Stimulated activated CD8-positive, alpha-beta memory T cell treated with anti-CD3 and anti-CD28 coated beads, Interleukin-15, amount 100 ng/mL, for 24 hours (primary cell): ENCODE measurements at places on chromosomes 6 and 20.

DNA sequence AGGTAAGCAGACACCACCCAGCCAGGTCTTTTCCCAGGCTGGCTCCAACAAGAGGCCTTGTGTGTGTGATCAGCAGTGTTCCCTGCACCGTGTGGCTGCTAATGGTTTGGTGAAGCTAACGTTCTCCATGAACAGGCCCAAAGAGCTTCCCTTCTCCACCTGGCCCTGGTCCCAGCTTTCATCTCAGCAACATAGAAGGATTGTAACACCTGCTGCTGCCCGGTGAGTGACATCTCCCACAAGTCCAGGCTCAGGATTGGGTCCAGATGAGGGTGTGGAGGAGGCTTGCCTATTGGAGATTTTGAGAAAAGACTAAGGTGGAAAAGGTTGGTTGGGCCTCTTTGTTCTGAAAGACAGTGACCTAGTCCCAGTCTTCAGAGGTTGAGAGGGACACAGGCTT is 89.6 kb downstream of the TMEM242 start:
- DNase-seq: no peak

DNA sequence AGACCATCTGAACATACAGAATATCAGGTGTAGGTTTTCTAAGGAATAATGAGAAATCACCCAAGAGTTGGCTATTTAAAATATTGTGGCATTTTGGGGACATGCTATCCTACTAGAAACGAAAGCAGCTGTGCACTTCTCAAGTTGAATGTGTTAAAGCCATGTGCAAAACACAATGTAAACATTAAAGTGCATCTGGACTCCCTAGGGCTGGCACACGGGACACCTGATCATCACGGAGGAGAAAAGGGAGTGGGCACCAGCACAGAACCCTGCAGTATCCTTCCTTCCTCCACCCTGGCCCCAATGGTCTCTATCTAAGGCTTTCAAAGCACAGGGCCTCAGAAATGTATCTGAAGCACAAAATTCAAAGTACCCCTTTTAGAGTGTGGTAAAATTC is 94.3 kb downstream of the INSM1 start:
- no peak for DNase-seq

- no peak for DNase-seq
Observed at GRCh38 chr6:47302043-47302442, 7.7 kb downstream of the TNFRSF21 start.

- no peak for DNase-seq
Observed at GRCh38 chr20:52612046-52612632, 360.0 kb upstream of the TSHZ2 start.

DNA sequence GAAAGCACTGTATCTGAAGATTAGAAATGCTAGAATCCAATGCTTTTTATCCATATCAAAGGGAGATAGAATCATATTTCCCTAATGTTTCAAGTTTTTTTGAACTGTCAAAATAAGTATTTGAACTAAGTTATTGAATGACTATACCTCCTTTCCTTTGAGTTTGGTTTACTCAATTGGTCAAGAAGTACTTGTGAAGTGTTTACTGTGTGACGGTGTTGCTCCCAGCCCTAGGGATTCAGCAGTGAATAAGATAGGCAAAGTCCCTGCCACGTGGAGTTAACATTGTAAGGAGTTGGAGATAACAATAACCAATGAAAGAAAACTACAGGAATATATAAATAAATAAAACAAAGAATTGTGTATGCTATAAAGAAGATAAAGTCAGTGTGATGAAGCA is 535.9 kb downstream of the FRK start:
- DNase-seq: no peak

DNA sequence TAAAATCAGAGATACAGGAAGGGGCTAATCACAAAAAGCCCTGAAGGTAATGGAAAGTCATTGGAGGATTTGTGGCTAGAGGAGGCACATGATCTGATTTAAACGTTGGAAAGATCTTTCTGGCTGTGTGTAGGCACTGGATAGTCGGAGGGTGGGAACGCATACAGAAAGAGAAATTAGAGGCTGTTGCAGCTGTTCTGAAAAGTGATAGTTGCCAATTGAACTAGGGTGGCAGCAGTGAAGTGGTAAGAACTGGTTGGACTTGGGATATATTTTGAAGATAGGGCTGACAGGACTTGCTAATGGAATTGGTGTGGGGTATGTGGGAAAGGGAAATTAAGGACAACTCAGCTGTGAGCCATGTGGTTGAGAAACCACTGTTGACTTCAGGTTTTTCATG is 223.6 kb downstream of the OGFRL1 start:
- DNase-seq: no peak

DNA sequence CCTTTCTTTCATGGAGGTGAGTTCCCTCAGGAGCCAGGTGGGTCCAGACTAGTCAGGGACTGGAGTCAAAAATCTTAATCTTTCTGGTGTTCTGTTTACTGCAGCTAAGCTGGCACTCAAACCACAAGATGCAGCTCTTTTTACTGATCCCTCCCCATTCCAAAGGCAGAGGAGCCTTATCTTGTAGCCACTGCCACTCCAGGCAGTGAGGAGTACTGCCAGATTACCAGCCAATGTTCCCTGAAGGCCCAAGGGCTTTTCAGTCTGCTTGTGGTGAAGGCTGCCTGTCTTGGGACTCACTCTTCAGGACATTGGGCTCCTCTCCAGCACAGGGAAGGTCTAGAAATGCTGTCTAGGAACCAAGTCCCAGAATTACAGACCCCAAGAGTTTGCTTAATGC is 490.4 kb upstream of the ADGRB3 start:
- DNase-seq: no peak

DNA sequence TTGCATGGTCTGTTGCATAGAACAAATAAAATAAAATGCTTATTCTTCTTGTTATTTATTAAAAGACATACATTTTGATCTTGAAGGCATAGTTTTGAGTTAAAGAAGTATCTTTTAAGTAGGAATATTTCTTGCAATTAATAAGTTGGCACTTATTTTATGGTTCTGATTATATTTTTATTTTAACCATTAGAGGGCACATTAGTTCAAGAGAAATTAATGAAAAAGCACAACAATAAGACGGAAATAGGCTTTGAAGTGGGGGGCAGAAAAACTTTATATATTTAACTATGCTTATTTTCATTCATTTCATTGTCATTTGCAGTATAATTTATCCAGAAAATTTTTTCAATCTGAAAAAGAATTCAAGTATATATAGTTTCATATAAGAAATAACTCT is 44.2 kb upstream of the MAP3K7 start:
- DNase-seq: no peak

DNA sequence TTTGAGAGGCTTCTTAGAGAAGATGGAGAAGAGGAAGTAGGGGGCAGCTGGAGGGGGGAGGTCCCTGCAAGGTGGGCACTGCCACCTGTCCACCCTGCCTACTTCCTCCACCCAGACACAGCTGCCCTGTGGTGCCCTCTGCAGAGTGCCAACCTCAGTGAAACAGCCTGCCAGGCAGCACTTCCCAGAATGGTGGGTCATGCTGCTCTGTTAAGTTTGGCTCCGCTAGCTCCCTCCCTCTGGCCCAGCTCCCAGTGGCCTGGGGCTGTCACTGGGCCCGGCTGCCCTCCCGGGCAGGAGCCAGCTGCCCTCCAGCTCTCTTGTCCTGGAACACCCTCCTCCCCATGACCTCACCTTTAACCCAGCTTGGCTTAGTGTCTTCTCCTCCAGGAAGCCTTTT is 5.1 kb upstream of the EPB41L1 start:
- DNase-seq: no peak

DNA sequence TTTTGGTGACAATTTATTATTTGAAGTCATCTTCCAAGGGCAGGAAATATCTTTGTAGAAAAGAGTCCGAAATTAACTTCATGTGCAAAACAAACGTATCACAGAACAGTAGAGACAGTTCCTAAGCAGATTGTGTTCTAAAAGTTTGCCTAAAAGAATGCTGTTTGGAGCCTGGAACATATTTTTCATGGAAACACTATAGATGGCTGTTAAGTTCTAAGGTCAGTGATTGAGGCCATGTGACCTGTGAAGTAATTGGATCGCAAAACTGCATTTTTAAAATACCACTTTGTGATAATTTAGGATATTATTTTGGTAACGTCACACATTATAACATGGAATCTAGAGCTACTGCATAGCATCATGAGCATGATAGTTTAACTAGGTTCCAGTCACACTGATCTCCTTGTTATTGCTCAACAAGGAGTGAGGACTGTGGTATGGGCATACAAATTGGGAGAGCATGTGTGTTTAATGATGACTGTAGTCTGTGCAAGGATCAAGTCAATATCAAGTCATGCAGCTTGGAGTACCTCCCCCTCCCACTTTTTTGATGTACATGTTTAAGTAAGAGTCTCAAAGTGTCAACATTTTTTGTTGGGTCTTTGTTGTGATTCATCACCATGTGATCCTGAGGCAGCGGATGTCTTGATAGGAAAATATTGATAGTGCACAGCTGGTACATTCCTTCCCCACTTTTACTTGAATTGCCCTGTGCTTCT is 609.3 kb upstream of the CITED2 start:
- no peak for DNase-seq

DNA sequence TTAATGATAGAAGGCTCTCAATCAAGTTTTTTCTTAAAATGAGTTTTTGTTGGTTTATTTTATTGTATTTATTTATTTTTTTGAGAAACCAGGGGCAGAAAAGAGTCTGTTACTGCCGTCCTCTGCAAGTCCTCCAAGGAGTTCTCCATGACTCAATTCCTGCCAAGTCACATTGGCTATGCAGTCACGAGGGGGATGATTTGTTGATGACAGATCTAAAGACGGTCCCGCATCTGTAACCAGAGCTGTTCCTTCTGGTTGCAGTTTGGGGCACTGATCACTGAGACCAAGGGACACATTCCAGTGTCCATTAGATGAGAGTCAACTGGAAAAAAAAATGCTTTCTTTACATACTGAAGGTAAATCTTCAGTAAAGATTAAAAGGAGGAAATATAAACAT is 13.9 kb upstream of the TSHZ2 start:
- no peak for DNase-seq

- no peak for DNase-seq
Observed at GRCh38 chr20:10935658-10936402, 262.0 kb upstream of the JAG1 start.

DNA sequence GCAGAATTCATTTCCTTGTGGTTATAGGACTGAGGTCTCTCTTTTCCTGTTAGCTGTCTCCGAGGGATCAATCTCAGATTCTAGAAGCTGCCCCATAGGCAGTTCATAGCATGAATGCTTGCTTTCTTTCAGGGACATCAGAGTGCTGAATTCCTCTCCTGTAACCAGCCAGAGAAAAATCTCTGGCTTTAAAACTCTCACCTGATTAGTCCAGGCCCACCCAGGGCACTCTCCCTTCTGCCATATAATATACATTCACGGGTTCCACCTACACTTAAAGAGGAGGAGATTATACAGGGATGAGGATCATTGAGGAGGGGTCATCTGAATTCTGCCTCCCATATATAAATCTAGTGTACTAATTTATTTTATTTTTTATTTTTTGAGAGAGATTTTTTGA is 2.1 kb upstream of the KCNS1 start:
- no peak for DNase-seq

DNA sequence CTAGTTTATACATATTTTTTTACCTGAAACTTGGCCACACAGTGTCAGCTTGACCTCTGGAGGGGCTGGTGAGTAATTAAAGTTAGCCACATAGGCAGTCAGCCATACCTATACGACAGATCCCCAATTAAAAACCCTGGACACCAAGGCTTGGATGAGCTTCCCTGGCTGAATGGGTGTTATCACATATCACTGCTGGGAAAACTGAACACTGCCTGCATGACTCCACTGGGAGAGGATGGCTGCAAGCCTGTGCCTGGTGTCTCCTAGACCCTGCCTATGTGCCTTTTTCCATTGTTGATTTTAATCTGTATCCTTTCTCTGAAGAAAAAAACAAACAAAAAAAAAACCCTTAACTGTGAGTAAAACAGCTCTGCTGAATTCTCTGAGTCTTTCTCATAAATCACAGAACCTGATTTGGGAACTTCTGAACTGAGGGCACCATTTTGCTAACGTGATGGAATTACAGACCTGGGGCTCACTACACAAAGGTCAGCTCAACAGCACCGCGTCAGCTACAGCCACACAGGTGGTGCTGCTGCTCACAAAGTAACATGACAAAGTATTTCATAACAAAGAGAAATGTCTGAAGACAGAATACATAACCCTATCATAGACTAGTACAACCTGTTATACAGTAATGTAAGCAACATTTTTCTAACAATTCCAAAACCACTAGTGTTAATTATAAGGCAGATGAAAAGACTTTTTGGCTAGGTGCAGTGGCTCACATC is 97.0 kb downstream of the SLC23A2 start:
- DNase-seq: no peak

DNA sequence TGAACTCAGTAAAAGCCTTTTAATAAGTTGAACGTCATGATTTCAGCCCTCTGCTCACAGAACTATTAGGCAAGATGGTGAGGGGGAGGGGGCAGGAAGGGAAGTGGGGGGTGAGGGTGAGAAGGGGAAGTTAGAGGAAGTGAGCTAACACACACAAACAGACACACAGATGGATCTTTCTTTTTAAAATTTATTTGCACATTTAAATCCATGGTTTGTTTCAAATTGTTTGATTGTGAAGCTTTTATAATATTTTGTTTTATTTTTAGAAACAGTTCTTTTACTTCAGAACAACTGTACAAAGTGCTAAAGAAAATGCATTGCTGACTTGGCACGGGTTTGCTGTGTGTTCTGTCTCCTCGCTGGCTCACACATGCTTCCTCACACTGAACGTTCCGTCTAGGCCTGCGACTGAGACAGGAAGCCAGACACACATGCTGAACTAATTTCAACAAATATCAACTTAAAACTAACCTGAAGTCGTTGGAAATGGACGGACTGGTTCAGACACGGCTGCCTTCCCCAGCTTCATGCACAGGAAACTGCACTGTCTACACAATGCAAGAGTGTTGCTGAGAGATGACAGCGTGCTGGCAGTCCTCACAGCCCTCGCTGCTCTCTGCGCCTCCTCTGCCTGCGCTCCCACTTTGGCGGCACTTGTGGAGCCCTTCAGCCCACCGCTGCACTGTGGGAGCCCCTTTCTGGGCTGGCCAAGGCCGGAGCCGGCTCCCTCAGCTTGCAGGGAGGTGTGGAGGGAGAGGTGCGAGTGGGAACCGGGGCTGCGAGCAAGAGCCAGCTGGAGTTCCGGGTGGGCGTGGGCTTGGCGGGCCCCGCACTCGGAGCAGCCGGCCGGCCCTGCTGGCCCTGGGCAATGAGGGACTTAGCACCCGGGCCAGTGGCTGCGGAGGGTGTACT is 8.1 kb upstream of the ZBP1 start:
- no peak for DNase-seq

- no peak for DNase-seq
Observed at GRCh38 chr6:137191670-137192069, 18.2 kb upstream of the IL22RA2 start.

DNA sequence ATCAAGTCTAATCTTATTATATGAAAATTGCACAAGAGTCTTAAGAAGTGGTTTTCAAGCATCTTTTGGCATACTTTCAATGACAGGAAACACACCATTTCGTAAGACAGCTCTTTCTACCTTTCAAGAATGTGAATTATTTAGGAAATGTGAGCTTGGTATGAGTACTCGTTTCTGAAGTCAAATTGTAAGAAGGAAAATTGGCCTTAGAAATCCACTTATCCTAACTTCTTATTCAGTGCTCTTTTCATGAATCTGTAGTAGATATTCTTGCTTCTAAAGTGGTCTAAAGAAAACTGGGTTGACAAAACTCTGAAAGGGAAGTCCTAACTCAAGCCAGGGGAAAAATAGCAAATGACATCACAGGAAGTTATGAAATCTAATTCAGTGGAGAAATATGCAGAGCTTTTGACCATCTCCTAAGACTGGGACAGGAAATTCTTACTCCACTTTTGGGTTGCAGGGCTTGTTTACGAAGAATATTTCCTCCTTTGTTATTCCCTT is 38.5 kb upstream of the OGFRL1 start:
- no peak for DNase-seq
